H4 (cell line): ENCODE measurements at places on chromosomes 6 and 20. TPM values are rescaled to one million over a fixed set of nuclear protein-coding genes. Genes with fewer than 3 reads are reported as not detected.

THBS2 gene
- 0.19 and 0.21 TPM in 2 replicates for total RNA-seq

SLC9A8 gene
- 4.9 TPM in 2 replicates for total RNA-seq

BFSP1 gene
- 8.2 and 12.3 TPM in 2 replicates for total RNA-seq

OGFRL1 gene
- total RNA-seq = 3.2 and 5.1 TPM in 2 replicates
